ENCODE measurements at places on chromosomes 16 and 17.

DNA sequence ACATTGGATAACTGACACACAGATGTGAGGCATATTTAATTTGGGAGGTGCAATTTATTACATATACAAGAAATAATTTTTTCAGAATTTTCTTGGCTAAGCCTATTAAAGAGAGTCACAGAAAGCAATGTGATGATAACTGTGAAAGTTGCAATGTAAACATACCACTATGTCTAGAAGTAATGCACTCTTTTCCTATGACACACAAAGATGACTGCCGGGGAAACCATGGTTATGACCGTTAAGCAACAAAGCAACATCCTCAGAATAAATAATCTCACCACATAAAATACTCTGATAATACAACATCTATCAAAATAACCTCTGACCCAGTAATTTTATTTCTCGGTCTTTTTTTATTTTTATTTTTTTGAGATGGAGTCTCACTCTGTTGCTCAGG, 10.5 kb upstream of the QRICH2 start:
- DNase-seq: peak; percentile 56

- DNase-seq: peak; percentile 78
Measured at GRCh38 chr17:82153745-82154375, 55.8 kb upstream of the FASN start.

DNA sequence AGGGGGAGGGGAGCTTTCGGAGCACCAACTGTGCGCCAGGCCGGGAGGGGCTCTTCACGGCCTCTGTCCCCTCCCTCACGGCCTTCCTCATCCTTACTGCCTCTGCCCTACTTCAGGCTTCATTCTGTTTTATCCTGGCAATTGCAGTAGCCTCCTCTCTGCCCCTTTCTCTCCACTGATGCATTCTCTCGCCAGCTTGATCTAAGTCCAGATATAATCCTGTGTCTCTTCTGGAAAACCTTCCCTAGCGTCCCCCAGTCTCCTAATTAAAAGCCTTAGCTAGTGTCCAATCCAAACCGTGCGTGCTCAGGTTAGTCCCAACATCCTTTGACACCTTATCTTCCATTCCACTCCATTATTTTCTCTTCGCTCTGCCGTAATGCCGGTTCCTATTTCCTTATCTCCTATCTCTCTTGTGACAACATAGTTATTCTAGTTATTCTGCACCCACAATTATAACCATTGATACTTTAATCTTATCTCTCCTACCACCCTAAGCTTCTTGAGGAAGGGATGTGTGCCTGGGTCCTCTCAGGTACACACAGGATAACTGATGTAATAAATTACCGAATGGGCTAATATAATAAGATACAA, 869 bp downstream of the ZNF48 start:
- no peak for DNase-seq

GRCh38 chr17:17151962-17152361, 54.2 kb downstream of the PLD6 start:
- DNase-seq: peak; percentile 97

- DNase-seq: peak; percentile 18
Measured at GRCh38 chr16:23296994-23297393, 5.1 kb upstream of the SCNN1B start.

GRCh38 chr16:48118841-48119240, 37.0 kb downstream of the ABCC12 start:
- DNase-seq: no peak

DNA sequence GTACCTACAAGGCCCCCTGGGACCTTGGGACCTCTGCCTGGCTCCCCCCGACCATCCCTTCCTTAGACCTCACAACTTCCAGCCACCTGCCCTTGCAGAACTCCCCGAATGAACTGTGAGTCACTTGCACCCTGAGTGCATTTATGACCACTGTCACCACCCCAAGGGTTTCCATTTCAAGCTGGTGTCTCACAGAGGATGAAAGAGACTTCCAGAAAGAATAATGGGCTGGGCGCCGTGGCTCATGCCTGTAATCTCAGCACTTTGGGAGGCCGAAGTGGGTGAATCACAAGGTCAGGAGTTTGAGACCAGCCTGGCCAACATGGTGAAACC, 124.5 kb upstream of the CIBAR2 start:
- peak; percentile 81 for DNase-seq

DNA sequence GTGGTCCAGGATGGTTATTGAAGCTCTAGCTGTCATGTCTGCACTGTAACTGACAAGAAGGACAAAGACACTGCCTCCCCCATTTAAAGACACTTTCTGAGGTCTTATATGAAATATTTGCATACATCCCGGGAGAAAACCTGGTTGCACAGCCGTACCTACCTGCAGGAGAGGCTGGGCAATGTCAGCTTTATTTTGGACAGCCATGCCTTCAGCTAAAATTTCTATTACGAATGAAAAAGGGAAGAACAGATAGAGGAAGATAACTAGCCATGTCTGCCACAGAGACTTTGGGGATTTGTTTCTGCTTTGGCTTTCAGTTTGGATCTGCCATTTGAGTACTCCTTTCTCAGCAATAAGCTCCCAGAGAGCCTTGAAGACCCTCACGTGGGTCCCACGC, 19.0 kb downstream of the SLC7A6 start:
- no peak for DNase-seq

- no peak for DNase-seq
Measured at GRCh38 chr16:85511938-85512807, 100.9 kb upstream of the GSE1 start.

DNA sequence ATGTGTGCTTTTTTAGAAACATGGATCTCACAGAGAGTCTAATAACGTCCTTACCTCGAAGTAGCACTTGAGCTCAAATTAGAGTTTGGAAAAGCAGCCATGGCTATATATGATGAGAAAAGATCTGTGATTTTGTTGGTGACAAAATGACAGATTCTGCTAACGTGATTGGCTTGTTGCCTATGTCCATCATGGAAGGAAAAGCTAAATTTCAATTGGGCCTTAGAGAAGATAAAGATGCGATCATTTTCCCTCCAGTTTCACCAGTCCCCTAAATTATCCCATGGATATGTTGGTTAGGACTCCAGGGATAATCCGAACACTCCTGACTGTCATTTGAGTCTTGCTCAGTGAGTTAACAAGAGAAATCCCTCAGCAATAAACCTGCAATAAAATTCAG, 175.8 kb downstream of the C16orf95 start:
- no peak for DNase-seq

DNA sequence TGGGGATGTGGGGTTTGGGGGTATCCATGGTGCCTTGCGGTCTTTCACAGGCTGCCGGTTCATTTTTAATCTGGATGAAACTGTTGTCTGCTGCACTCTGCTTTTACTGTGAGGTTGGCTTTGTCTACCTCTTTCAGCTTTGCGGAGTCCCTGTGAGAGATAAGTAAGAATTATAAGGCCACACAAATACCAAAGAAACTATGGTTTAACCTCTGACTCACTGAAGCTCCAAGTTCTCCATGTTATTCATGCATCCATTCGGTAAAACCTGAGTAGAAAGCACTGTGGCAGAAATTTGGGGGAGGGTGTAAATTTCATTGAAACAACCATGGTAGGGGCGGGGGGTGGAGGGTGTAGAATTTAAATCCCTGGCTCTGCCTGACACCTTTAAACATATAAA, 30.5 kb downstream of the KIAA0753 start:
- DNase-seq: peak; percentile 19

- no peak for DNase-seq
Measured at GRCh38 chr17:45690625-45691275, 93.4 kb upstream of the CRHR1 start.

GRCh38 chr17:41792845-41793783, 6.6 kb upstream of the JUP start:
- DNase-seq: peak; percentile 61

- no peak for DNase-seq
Measured at GRCh38 chr16:2078096-2078495, 30.3 kb downstream of the TSC2 start.

DNA sequence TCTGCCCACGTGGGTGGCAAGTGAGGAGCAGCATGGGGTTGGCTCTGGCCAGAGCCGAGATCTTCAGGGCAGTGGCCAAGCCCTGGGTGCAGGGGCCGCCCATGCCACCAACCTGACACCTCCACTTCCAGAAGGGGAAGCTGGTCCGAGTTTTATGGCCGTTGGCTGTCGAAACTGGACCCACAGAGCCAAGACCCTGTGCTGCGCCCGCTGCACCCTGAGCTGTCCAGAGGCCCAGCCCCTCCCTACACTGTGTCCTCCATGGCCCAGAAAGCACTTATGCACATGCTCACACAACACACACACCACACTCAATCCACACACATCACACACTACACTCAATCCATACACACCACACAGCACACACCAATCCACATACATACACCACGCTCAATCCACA, 33.9 kb upstream of the RPTOR start:
- DNase-seq: no peak
